Psoas muscle (tissue), 8 donors: ENCODE measurements at places on chromosomes 6 and 20. TPM values are rescaled to one million over a fixed set of nuclear protein-coding genes. Genes with fewer than 3 reads are reported as not detected.

FOXS1 gene
- polyA plus RNA-seq, result 0.87 TPM

DNA sequence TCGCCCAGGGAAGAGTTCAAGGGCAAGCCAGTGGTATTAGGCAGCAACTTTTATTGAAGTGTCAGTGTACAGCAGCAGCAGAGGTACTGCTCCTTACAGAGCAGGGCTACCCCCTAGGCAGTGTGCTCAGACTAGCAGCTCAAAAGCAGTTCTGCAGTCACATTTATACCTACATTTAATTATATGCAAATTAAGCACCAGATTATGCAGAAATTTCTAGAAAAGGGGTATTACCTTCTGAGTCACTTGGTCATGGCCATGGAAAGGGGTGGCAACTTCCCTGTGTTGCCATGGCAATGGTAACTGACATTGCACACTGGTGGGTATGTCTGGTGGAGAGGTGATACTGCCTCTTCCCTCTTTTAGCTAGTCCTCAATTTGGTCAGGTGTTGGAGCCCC, 2.1 kb upstream of the ZKSCAN4 start:
- peaks cover 7% of the 10 kb centered on the region for H3K36me3 ChIP-seq
- DNase-seq, result no peak
- H3K4me3 ChIP-seq, result no peak overlapping the region
- no peaks in the 10 kb centered on the region for H3K27me3 ChIP-seq

GRCh38 chr6:71197267-71197666, 91.3 kb upstream of the OGFRL1 start:
- H3K4me1 ChIP-seq, result no peaks in the 10 kb centered on the region
- no peaks in the 10 kb centered on the region for H3K27me3 ChIP-seq
- H3K27ac ChIP-seq, result no peak overlapping the region
- no peak for DNase-seq
- no peaks in the 10 kb centered on the region for H3K36me3 ChIP-seq

DNA sequence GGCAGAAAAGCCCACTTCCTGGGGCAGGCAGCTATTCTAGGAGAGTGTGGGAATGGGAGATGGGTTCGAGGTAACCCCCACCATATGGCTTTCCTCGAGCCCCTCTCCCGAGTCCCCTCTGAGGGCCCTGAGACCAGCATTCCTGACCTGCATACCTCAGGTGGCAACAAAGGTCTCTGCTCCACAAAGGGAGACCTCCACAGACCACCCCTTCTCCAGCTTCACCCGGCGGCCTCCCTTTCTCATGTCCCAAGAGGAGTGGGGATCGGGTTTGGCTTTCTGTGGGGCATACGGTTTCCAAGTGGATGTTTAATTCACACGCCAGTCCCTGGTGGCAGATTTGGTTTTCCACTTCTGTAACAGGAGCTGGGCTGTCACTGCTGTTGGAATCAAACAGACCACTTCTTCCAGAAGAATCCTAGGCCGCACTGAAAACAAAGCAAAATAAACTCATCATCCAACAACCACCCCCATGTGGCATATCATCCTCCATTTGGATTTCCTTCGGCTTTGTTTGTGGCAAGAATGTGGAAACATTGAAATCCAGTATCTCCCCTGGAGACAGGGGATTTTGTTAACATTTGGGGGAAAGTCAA, 83.2 kb downstream of the DLL1 start:
- no peaks in the 10 kb centered on the region for H3K36me3 ChIP-seq
- no peaks in the 10 kb centered on the region for H3K27me3 ChIP-seq
- H3K4me1 ChIP-seq, result no peaks in the 10 kb centered on the region
- no peak for DNase-seq
- no peak overlapping the region for H3K27ac ChIP-seq

- DNase-seq, result no peak
- no peaks in the 10 kb centered on the region for H3K27me3 ChIP-seq
- no peak overlapping the region for H3K4me3 ChIP-seq
- no peak overlapping the region for H3K27ac ChIP-seq
- H3K4me1 ChIP-seq, result no peaks in the 10 kb centered on the region
Measured at GRCh38 chr6:42179945-42180313, 6.8 kb downstream of the GUCA1A start.
